ENCODE measurements at places on chromosomes 4 and X. TPM values are rescaled to one million over a fixed set of nuclear protein-coding genes. Genes with fewer than 3 reads are reported as not detected.

The CPE gene
- total RNA-seq: 52.3 TPM

The MAGEA8 gene
- not detected for total RNA-seq

The CCDC110 gene
- total RNA-seq: 0.24 TPM

The UNC5C gene
- 1.8 TPM for total RNA-seq

The ZAR1 gene
- total RNA-seq: not detected

The CXCL6 gene
- total RNA-seq: 0.85 TPM

The RTL5 gene
- total RNA-seq: 0.38 TPM

The PNMA6A gene
- 0.71 TPM for total RNA-seq

The COX7B2 gene
- total RNA-seq: not detected

The UGT2A1 gene
- 0.09 TPM for total RNA-seq

The PDGFRA gene
- 10.0 TPM for total RNA-seq

The CABS1 gene
- total RNA-seq: not detected

The PIR gene
- 4.6 TPM for total RNA-seq

DNA sequence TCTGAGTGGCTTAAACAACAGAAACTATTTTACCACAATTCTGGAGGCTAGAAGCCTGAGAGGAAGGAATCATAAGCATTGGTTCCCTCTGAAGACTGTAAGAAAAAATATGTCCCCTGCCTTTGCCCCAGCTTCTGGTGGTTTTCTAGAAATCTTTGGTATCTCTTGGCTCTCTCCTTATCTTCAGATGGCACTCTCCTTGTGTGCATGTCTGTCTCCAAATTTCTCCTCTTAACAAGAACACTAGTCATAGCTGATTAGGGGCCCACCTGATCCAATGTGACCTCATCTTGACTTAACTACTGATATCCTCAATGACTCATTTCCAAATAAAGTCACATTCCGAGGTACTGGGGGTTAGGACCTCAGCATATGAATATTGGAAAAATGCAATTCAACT is 635.0 kb upstream of the NR3C2 start:
- no peak for DNase-seq

DNA sequence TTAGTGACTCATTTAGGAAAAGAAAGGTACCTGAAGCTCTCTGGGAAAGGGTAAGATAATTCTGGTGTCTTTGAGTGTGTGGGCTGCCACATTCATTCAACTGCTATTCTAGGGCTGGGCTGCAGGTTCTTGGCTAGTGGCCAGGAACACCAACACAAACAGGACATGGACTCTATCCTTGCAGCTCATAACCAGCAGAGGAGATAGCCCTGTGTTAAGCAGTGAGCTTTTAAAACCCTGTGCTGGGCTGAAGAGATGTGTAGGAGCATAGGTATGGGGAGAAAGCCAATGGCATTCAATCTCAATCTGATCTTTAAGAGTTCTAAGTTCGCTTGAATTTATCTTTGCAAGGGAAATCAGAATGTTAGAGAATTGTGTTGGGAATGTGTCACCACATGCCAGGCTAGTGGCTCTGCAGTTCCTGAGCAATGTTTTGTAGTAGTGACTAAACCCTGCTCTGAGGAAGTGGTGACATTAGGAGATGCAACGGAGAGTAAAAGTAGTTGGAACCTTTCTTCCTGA is 39.2 kb downstream of the SGMS2 start:
- DNase-seq: no peak

- DNase-seq: no peak
Observed at GRCh38 chr4:135605076-135605475, 1403.5 kb upstream of the PABPC4L start.

DNA sequence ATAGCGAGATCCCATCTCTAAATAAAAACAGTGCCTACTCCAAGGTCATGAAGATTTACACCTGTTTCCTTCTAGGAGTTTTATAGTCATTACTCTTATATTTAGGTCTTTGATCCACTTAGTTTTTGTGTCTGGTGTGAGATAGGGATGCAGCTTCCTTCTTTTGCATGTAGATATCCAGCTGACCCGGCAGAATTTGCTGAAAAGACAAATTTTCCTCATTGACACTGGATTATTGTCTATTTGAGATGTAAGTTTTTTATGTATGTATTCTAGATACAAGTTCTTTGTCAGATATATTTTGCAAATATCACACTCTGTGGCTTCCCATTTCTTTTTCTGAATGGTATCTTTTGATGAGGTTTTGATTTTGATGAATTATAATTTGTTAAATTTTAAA is 85.4 kb downstream of the RFC1 start:
- no peak for DNase-seq

DNA sequence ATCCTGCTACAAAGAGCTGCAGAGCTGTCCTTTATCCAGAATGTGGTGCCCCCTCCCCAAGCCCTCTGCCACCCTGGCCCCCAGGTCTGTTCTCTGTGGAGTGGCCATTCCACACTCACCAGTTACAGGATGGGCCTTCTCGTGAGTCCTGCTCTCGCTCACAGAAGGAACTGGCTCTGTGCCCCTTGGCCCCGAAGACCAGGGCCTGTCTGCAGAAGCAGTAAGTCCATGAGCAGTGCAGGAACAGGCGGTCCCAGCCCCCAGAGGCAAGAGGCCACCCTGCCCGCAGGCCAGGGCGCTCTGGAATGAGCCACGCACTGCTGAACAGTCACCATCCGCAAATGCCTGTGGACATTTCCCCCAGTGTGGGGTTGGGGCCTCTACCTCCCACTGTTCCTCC is 92.2 kb downstream of the DCTD start:
- DNase-seq: no peak

GRCh38 chrX:53265771-53266574 is 15.4 kb downstream of the IQSEC2 start:
- no peak for DNase-seq

GRCh38 chr4:7828011-7828720 is 111.5 kb downstream of the AFAP1 start:
- DNase-seq: peak; percentile 35

DNA sequence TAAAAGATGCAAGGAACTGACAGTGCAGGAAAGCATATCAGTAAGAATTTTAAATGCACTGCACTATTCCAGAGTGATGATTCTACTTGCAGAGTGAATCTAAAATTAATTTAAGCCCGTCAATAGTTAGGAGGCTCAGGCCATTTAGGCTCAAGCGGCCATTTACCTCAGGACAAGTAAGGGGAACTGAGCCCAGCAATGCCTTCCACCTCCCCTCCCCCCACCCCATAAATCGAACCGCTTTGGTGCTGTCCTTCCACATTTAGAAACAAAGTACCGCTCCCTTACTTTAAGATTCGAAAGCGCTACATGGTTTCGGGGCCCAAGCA is 665 bp downstream of the RBM41 start:
- peak; percentile 9 for DNase-seq

GRCh38 chr4:138567696-138568095 is 325.5 kb upstream of the SLC7A11 start:
- DNase-seq: no peak

- DNase-seq: no peak
Observed at GRCh38 chr4:187362937-187363857, 632.4 kb upstream of the ZFP42 start.

GRCh38 chr4:39319676-39320075 is 46.5 kb downstream of the RFC1 start:
- no peak for DNase-seq

GRCh38 chr4:8817813-8818062 is 53.9 kb downstream of the HMX1 start:
- DNase-seq: no peak

- DNase-seq: no peak
Observed at GRCh38 chr4:39655211-39655610, 16.5 kb upstream of the SMIM14 start.

DNA sequence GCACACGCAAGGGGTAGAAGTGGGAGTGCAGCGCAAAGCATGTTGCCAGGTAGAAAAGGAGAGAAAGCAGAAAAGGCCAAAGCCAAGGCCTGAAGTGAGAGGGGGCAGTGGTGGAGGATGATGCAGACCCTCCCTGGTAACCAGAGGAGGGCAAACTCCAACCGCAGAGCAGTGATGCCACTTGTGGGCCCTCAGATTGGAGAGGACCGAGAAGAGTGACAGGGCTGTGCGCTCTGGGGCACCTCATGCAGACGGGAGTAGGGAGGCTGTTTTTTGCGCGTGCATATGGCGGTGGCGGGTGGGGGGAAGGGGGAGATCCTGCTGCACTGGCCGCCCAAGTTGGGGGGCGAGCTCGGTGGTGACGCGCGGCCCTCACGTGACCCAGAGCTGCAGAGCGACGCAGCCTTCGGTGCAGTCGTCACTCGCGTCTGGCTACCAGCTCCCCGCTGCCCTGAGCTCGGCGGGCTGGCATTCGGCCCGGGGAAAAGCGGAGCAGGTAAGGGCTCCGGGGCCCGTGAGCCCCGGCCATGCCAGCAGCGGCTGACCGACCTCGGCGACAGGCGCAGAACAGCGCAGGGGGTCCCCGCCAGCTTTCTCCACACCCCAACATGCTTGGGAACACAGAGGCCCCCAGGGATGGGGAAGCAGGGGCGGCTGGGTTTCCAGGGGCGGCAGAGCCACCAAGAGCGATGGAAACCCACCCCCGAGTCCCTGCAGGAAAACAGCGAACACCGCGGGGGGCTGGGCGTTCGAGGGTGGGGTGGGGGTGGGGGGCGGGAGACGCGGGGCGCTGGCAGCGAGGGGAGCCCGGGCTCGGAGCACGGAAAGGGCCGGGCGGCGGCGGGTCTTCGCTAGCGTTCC is at the start of gene BEX3:
Gene BEX3, plus strand, starts transcription at position 421 of the 861 bp plus-strand sequence. CDS start 984 bp downstream, outside the sequence.
- DNase-seq: peak; percentile 32

- no peak for DNase-seq
Observed at GRCh38 chrX:2388669-2389068, 112.1 kb downstream of the DHRSX start.

DNA sequence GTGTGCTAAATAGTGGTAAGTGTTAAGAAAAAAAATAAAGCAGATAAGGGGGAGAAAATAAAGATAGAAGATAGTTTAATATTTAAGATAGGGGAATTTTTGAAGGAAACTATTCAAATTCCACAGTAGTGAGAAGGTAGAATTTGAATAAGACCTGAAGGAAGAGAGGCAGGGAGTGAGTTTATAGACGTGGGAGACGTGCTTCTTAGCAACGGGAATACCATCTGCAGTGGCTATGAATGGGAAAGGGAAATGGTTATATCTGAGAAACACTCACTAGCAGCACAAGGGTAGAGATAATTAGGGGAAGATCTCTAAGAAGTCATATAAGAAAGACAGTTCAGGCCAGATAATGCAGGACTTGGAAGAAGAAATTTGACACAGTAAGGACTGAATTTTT is 854.5 kb upstream of the EPHA5 start:
- no peak for DNase-seq

DNA sequence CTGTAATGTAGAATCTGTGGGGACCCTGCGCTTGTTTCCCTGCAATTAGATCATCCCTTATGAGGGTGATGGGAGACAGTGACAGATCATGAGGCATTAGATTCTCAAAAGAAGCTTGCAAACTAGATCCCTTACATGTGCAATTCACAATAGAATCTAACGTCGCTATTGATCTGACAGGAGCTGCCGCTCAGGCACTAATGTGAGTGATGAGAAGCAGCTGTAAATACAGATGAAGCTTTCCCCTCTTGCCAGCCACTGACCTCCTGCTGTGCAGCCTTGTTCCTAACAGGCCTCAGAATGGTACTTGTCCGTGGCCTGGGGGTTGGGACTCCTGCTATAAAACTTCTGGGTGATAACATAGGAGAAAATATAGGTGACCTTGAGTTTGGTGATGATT is 1076.8 kb downstream of the PDHA2 start:
- DNase-seq: no peak

DNA sequence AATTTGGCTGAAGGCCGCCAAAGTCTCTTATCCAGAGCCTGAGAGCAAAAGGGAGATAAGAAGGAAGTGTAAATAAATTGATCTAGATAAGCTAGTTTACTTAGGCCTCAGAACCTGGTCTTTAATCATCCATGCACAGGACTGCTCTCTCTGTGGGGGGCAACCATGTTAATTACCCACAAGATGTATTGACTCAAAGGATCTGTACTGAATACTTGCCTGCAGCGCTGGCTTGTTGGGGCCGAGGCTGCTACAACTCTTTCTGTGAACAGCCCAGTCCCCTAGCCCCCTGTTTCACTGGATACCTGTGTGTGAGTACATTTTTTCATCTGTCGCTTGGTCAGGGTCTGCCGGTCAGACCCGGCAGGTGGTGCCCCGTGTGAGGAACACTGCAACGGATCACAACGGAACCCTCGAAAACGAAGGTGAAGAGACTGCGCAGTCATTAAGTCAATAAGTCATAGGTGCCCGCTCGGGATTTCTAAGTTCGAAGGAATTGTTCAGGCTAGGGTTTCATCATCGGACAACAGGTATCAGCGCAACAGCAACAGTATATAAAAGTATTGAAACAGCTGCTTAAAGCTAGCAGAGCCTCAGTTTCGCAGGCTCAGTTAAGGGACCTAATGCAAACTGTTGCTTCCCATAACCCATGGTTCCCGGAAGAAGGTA is 8.3 kb downstream of the MAGEA11 start:
- DNase-seq: no peak

DNA sequence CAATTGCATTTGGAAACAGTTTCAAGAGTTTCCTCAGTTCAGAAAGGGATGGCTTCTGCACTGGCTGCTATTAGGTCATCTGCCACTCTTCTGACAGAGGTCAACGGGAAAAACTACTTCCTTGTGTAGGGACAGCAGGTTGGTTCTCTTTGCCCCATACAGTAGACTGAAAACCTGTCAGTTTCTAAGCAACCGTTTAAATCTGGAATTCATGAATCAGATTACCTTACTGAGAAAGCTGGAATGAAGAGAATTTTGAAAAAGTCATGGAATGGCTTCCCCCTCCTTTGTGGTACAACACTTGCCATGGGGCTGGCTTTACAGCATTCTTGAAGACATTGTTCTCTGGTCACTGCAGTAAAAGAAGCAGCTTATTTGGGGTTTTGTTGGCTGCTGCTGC is 240.3 kb downstream of the IL1RAPL2 start:
- no peak for DNase-seq

DNA sequence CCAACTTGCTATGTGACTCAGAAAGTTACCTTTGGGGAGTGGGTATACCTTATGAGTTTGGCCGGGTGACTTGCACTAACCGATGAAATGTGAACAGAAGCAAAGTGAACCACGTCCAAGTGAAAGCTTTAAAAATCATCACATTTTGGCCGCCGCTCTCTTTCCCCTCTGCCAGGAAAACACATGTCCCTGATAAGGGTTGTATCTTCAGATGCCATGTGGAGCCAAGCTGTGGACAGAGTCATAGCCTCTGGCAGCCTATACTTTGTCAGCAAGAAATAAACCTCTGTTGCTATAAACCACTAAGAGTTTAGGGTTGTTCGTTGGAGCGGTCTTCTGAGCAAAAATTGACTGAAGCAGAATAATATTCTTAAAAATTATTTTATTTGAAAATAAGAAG is 92.3 kb downstream of the PRDM5 start:
- DNase-seq: no peak

All from thymus (tissue), 14 donors.